Amygdala (tissue), 56 donors: ENCODE measurements at places on chromosomes 7 and 10.

DNA sequence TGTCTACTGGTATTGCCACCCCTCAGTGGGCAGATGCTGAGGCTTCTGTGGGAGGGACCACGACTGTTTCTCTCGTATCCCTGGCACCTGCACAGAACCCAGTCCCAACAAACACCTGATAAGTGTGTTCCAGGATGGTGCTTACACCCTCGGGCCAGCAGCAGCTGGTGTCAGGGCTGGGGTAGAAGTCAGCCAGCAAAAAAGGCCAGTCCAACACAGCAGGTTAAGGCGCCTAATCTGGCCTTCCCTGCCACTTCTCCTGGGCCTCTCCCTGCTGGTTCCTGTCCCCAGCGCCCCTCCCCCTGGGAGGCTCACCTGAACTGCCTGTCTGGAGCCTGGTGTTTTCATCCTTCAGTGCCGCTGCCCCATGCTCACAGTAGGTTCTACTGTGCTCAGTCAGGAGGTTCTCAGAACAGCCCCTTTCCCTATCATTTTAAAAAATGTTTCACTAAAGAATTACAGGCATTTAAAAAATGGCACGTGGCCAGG lies 20.0 kb downstream of the PODXL start:
- DNase-seq = no peak

- no peak for DNase-seq
These were observed 27.2 kb upstream of the WNT2 start for GRCh38 chr7:117350027-117350426.

GRCh38 chr7:29457565-29458011 lies 106.0 kb upstream of the PRR15 start:
- DNase-seq = no peak

DNA sequence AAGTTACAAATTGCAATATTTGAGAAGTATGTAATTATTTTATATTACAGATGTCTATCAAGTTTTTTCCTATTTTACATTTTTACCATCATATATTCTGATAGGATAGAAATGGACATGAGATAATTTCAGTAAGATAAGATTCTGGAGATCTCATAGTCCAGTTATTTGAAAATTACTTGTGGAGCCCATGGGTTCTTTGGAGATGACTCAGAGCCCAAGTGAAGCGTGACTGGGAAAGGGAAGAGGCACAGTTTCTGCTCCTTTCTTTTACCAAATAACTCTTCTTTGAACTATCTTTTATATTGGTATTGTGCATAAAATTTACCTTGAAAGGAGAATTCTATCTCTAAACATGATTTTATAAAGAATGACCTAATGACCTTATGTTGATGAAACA lies 2.4 kb downstream of the CD36 start:
- DNase-seq = no peak

- DNase-seq = no peak
These were observed at the start of gene MCMBP for GRCh38 chr10:119872610-119872859. MCMBP (minus strand) TSS chr10:119872843; CDS start chr10:119872584, 259 bp downstream.

GRCh38 chr10:48496831-48497779 lies 107.8 kb downstream of the ARHGAP22 start:
- no peak for DNase-seq

DNA sequence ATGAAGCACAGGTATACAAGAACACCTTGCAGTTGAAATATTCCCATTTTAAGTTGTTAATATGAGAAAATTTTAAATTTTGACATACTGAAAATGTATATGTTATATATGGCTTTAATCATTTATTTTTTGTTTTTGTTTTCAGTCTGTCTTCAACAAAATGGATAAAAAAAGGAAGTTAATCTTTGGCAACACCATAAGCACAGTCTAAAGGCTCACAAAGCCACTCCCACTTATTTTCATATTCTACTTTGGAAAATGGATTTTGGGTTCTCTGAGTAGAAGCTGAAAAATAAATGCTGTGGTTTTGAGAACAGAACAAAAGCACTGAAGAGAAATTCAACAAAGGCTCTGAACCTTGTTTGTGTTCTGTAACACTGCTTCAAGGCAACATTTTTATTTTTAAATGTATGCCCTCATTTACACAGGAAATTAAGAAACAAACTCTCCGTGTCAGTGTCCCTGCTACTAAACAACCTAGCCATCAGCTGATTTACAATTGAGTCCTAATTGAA lies 81.3 kb upstream of the LRRN3 start:
- no peak for DNase-seq

DNA sequence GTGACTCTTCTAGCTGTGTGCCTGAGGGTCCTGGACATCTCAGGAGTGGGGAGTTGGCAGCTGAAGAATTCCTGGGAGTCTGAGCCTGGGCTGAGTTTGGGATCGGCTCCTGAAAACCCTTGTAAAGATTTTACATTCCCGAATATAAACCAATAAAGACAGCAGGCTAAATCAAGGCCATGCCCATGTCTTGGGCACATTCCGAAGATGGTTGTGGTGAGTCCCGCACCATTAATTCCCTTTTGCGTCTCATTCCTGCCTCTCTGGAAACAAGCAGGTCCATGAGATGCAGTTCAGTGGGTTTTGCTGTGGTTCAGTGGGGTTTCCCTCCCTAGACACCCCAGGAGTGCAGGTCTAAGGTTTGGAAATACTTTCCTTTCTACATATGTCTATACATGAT lies 90.9 kb downstream of the COL26A1 start:
- no peak for DNase-seq

GRCh38 chr10:5443429-5443828 lies 31.1 kb downstream of the NET1 start:
- DNase-seq = no peak
